ENCODE measurements at places on chromosomes 1 and 21.

DNA sequence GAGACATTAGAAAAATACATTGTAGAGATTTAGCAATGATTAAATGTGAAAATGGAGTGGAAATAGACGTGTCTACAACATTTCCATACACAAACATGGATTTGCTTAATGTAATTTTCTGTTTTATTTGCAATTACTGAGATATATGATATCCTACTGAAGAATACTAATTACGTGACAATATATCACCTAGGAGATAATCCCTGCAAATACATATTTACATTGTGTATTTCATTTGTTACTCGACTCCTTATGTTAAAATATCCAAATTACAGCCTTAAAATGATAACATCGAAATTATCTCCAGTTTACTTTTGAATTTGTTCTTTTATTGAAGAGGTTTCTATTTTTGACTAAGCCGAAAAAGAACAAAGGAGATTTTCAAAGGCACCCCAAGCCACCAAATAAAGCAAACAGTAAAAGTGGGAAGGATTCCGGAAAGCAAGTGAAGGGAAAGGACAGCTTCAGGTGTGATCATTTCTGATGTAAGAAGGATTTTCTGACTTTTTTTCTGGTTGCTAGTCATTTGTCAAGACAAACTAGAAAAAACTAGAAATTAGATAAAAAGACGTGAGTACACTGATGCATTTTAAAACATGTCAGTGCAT, 7.9 kb downstream of the LHX4 start:
- DNase-seq = no peak

GRCh38 chr1:241614144-241614543, 26.0 kb downstream of the CHML start:
- DNase-seq = no peak

DNA sequence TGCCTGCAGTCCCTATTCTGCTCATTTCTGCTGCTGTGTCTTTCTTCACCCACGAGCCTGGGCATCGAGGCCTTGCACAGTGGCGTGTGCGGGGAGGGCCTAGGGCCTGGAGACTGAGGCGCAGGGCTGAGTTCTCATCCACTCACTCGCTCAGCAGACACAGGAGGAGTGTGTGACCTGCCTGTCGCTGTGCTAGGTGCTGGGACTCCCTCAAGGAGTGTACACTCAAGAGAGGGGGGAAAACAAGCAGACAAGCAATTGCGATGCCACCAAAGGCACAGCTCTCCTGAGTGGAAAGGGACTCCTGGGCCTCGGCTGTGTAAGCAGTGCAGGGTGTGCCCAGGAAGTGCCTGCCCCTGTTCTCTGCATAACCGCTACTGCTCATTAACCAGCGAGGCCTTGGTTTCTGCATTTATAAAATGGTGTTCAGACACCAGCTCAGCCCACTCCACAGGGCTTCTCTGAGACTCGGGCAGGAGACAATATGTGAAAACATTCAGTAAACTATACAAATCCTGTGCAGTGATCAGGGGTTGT, 4.2 kb downstream of the RD3 start:
- no peak for DNase-seq

GRCh38 chr1:89529196-89529595, 4.6 kb downstream of the LRRC8B start:
- no peak for DNase-seq

DNA sequence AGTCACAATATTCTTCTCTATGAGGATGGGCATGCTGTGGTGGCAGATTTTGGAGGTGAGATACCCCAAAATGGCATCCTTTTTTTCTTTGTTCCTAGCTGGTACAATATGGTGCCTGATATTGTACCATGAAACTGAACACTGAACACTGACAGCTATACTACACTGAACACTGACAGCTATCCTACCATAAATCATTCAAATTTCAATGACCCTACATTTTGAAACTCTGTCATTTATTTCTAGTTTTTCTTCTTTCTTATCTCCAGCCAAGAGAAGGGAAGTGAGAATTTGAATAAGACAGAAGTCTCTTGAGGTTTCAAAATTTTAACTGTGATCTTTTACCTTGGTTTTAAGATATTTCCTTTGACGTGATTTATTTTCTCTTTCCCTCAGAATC, 76.3 kb downstream of the LRRC53 start:
- DNase-seq = no peak

DNA sequence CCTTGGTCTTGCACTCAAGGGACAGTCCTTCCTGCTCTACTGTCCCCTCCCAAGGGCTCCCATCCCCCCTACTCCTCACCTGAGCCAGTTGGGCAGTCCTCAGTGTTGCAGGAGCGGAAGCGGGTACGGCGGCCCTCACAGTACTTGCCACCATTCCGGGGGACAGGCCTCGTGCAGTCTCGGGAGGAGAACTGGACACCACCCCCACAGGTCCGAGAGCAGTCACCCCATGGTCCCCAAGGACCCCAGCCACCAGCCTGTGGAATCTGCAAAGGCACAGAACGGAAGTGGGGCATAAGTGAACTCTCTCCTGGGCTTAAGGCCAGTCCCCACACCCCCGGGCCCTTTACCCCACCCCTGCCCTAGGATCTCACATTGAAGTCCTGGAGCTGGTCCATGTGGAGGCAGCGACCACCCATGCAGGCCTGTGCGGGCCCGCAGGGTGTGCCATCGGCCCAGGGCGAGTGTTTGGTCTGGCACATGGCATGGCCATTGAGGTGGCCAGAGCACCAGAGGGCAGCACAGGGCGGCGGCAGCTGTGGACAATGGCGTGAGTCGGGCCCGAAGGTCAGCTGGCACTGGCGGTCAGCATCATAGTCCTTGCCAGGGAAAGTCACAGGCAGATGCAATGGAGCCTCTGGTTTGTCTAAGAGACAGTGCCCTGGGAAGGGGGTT, 5.2 kb downstream of the ADAMTS4 start:
- DNase-seq = peak; percentile 49

DNA sequence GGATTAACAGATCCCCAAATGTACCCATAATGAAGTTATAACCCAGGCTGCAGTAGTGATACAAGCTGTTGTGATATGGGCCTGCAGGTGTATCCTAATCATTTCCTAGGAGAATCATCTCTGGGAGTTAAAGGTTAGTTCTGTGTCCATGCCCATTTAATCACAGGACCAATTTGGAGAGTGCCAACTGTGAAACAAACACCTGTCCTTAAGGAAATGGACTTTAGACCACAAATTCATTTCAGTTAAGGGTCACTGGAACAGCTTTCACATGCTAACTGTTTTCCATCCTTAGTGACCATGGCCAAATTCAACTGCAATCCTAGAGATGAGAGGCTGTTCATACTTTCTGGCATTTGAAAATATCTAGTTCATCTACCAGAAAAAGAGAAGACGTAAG, 160.9 kb downstream of the GPATCH2 start:
- no peak for DNase-seq

DNA sequence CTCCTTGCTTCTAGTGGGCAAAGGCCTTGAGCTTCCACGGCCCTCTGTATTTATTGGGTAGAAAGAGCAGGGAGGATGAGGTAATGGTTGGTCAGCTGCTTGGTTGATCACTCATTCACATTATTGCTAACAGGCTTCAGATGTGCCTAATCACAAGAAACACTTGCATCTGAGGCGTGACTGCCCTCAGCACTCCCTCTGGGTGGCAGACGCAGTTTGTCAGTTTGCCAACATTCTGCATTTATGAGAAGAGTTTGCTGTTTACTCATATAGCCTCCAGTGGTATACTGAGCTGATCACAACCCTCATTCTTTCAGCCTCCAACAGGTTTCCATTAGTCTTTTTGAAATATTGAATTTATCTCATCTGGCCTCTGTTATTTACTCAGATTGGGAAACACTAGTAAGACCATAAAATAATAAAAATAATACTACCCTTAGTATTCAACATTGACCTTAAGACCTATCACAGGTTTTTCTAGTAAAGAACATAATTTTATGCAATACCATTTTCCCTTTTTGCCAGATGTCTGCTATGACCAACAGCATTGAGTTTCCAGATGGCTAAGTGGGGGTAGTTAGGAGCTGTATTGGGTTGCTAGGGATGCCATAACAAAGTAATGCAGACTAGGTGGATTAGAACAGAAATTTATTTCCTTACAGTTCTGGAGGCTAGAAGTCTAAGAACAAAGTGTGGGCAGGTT, 53.3 kb downstream of the PTGFR start:
- DNase-seq = peak; percentile 72

DNA sequence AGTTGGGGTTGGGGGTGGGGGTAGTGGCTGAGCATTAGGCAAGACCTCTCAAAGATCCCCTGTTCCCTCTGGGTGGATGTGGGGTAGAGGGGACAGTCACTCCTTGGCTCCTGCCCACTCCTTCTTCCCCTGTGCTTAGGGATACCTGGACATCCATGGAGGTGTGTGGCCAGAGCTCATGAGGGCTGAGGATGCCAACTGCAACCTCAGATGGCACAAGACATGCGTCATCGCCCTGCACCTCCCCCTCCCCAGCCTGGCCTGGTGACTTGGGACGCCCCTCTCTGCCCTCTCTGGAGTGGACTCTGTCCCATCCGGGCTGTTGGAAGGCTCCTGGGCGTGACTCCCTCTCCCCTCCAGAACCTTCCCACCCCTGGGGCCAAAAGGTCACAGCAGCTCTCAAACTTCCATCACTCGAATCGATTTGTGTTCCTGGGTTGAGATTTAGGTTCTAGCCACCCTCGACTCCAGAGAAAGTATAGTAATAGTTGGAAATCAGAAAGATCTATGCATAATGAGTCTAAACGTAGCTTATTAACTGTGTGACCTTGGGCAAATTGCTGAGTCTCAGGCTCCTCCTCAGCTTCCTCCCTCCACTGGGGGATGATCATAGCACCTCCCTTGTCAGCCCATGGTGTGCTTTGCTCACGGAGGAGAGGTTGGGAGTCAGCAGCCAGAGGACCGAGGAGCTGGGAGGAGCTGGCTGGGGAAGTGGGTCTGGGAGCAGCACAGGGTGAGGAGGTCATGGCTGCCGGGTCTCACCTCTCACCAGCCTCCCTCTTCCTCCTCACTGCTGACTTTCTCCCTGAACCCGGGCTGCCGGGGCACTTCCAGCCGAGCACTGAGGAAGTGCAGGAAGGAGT, 2.2 kb upstream of the PTPN7 start:
- DNase-seq = no peak

DNA sequence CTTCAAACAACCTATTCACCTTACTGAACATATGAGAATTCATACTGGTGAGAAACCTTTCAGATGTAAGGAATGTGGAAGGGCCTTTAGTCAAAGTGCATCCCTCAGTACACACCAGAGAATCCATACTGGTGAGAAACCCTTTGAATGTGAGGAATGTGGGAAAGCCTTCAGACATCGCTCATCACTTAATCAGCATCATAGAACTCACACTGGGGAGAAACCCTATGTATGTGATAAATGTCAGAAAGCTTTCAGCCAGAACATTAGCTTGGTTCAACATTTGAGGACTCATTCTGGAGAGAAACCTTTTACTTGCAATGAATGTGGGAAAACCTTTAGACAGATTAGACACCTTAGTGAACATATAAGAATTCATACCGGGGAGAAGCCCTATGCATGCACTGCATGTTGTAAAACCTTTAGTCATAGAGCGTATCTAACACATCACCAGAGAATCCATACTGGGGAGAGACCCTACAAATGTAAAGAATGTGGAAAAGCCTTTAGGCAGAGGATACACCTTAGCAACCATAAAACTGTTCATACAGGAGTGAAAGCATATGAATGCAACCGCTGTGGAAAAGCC, 13.2 kb upstream of the EXO5 start:
- DNase-seq = peak; percentile 5

- peak; percentile 20 for DNase-seq
Measured at GRCh38 chr1:172776071-172776470, 117.2 kb downstream of the FASLG start.

GRCh38 chr1:179821524-179821923, 56.1 kb downstream of the TOR1AIP2 start:
- no peak for DNase-seq

GRCh38 chr1:118934706-118935105, 53.4 kb downstream of the TBX15 start:
- no peak for DNase-seq

DNA sequence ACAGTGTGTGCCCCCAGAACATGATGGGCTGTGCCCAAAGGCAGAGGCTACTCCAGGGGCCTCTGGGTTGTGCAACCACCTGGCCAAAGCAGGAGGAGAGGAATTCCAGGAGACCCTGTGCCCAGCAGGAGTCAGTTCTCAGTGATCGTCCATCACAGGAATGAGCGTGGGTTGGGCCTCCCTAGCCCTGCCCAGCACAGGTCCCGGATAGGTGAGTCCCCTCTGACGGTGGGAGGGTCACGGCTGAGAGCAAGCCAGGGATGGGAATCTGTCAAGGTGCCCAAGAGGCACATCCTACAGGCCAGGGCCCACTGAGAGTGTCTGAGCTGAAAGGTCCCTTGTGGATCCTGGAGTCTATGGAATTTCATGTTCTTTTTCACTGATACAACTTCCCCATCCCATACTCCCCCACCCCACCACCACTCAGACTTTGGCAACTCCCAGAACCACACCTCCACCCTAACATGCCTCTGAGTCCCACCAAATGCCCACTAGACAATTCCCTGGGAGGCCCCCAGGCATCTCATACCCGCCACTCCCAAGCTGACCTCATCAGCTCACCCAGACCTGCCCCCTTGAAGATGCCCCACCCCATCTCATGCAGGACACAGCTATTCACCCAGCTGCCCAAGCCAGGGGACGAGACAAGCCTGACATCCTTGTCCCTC, 3.1 kb downstream of the GJB4 start:
- no peak for DNase-seq

DNA sequence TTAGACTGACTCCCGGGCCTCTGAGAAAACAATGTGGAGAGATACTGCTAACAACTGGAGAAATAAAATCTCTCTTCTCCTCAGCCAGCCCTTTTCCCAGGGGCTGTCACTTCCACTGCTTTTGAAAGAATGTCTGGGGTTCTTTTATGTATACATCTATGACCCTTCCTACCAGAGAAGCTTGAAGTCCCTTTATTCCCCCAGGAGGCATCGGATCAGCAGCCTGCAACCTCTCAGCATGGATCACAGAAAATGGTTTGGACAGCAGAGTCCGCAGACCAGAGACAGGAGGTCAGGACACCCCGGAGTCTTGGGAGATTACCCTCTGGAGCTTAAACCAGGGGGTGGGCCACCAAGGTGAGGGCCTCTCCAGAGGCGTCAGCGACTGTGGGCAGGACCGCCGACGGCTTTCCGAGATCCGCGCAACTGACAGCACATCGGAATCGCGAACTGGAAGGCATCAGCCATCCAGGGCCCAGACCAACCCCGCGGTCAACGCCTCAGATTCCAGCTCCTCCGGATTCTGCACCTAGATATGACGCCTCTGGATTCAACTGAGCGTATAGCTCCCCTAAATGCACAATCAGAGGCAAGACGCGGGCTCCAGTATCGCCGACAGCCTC, 1.0 kb downstream of the EPHA10 start:
- DNase-seq = no peak

GRCh38 chr21:15839026-15839425, 109.2 kb downstream of the USP25 start:
- DNase-seq = no peak

DNA sequence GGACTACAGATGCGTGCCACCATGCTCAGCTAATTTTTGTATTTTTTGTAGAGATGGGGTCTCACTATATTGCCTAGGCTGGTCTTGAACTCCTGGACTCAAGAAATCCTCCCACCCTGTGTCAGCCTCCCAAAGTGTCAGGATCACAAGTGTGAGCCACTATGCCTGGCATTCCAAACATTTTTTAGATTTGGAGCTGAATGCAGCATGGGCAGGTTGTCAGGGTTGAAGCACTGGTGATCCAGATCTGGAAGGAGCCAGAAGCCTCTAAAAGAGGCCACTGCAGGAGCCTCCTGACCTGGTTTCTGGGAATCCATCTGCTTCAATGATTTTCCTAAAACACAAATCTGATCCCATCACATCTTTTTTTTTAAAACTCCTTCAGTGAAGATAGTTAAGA, 1.8 kb upstream of the CTPS1 start:
- no peak for DNase-seq

Measured in fibroblast of mammary gland (primary cell).